ENCODE measurements at places on chromosomes 5 and 9. TPM values are rescaled to one million over a fixed set of nuclear protein-coding genes. Genes with fewer than 3 reads are reported as not detected.

The TRUB2 gene
- 42.9 TPM for polyA plus RNA-seq

DNA sequence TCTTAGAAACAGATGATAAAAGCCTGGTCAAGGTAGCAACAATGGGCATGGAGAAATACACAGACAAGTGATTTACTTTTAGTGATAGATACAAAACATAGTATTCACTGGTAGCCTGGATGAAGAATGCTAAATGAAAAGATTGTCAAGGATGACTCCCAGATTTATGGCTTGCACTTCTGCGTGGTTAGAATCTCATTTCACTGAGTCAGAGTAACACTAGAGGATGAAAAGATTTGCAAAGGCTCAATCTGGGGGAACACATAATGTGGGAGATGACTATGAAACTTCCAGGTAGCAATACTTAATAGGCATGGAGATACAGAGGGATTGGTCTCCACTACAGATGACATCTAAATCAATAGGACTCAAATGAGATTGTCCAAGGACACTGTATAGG is 38.4 kb downstream of the AGTPBP1 start:
- no peak for DNase-seq

The NME5 gene
- 28.7 TPM for polyA plus RNA-seq

- DNase-seq, result no peak
Observed at GRCh38 chr5:66793049-66793448, 196.9 kb downstream of the MAST4 start.

The PCDHGB4 gene
- 4.3 TPM for polyA plus RNA-seq

All from right renal pelvis (tissue), 4 donors.